Stimulated activated memory B cell treated with anti-CD40 and anti-IgM and Interleukin-4, amounts not matched to agents 10 μg/mL and 1 μg/mL and 100 μg/mL, for 72 hours (primary cell): ENCODE measurements at places on chromosomes 7 and 10.

DNA sequence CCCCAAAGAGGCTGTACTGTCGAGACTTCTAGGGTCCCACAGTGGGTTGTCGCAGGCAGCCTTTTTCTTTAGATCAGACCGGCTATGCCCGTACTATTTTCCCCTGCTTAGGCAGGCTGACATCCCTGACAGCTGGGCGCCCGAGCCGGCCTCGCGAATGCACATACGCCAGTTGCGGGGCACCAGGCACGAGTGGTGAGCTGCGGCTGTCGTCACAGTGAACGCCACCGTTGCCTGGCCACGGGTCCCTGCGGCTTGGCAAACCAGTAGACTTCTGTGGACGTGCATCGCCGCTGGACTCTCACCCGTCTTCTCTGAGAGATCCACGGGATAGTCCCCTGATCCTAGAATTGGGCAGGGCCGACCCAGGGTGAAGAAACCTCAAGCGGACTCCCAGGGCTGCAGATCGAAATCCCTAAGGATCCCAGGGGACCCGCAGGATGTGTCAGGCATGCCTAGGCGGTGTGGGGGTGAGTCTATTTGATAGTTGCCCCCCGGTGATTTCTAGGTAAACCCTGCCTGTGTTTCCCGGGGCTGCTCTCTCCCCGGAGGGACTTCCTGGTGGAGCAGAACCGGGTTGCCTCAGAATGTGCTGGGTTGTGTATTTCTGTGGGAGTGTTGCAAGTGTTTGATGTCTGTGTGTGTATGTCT, 33.0 kb upstream of the ZNF273 start:
- peaks cover 21% of the 10 kb centered on the region for H3K27me3 ChIP-seq
- H3K4me1 ChIP-seq: no peaks in the 10 kb centered on the region
- ATAC-seq: no peak
- no peak overlapping the region for H3K27ac ChIP-seq
- no peak overlapping the region for H3K4me3 ChIP-seq

DNA sequence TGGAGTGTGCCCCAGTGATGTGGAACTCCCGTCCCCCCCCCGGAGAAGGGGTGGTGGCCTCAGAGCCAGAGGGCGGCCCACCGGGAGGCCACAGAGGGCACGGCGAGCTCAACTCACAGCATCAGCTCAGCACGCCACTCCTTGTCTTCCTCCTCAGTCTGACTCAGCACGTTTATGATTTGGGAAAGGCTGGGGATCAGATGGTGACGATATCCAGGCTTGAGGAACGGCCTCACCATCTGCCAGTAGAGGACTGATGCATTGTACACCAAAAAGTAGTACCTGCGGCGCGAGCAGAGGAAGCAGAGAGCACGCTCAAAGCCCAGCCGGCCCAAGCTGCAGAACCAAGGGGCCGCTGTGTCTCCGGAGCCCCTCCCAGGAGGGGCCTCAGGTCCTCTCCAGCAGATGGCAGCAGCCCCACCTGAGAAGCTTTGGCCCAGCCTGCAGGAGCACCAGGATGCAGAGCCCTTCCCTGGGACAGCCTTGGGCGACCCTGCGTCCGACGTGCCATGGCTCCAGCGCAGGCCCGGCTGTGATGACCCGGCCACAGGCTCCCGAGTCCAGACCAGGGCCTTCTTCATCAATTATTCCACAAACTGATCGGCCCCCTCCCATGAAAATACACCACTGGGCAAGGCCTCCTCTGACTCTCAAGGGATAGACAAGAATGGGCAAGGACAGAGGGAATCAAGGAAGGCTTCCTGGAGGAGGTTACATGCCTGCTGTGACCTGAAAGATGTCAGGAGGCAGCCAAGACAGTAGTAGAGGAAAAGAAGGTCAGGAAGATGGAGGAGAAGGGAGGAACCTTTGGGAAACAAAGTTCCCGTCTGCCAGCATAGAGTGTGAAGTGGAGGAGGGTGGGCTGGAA, 3.7 kb downstream of the CFAP46 start:
- H3K27ac ChIP-seq: no peak overlapping the region
- no peak for ATAC-seq
- peaks cover 51% of the 10 kb centered on the region for H3K27me3 ChIP-seq
- H3K36me3 ChIP-seq: no peaks in the 10 kb centered on the region

DNA sequence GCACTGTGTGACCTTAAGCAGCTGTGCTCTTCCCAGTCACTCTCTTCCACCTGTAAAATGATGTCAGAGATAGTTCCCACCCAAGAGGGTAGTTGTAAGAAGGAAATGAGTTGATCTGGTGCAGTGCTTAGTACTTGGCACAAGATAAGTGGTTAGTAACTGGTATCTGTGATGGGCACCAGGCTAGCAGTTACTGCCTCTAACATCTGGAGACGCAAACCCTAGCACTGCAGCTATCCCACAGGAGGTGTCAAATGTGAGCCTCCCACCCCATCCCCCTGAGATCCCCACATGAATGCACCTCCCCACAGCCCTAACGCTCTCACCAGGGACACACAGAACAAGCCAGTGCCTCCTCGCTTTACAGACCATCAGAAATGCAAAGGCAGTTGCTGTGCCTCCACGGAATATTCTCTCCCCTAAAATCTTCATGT, 72.0 kb downstream of the KCNMA1 start:
- no peaks in the 10 kb centered on the region for H3K36me3 ChIP-seq
- peaks cover 27% of the 10 kb centered on the region for H3K27me3 ChIP-seq
- no peak for ATAC-seq
- no peak overlapping the region for H3K4me3 ChIP-seq

DNA sequence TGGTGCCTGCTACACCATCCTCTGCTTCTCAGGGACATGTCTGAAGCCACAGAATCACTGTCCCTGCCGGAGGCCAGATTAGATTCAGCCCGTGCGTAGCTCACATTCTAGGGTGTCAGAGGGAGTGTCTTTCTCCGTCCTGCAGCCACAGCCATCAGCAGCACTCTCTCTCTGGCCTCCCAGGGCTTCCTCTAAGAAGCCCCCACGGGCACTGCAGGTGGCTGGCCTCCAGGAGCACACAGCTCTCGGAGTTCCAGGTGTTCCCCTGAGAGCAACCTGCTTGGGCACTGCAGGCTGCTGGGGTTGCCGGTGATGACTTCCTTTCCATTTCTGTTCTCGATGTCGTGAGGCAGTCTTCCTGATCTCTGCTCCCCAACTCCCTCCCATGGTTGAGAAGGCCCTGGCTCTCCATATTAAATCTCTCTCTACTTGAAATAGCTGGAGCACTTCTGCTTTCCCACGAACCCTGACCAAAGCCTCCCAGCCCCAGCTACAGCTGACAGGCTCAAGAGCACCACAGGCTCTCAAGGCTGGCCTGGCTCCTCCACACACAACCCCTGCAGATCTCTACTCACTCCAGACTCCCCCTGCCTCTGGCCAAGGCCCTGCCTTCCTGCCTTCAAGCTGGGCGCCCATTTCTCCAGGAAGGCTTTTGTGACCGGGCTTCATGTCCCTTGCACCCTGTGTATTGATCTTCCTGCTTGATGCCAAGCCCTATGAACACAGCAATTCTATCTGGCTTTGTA, 49.0 kb upstream of the TMEM72 start:
- no peak for ATAC-seq
- H3K27me3 ChIP-seq: peaks cover 61% of the 10 kb centered on the region
- H3K4me3 ChIP-seq: no peak overlapping the region
- H3K36me3 ChIP-seq: no peaks in the 10 kb centered on the region
- peaks cover 13% of the 10 kb centered on the region for H3K4me1 ChIP-seq

DNA sequence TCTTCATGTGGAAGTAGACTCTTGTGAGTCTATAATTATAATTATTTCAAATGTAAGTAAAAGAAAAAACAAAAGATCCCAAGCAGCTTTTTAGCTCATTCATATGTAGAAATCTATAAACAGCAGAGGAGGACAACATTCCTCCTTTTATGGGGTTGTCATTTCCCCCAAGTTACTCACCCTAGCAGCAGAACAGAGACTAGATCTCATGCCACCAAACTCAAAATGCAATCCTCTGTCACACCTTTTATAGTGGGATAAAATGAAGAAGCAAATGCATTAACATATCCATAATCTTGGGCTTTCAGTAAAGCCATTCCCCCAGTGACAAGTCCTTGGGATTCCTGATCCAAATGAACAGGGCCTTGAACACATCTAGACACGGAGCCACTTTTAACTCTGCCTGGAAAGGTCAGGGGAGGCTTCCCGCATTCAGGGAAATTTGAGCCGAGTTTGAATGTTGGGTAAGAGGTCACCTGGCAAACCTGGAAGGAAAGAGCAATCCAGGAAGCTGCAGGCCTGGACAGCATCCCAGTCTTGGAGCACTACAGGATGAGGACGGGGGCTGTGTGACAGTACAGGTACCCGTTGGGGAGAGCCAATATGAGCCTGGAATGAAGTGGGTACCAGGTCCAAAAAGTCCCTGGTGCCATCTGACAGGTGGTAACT, 76.4 kb downstream of the DOCK4 start:
- H3K36me3 ChIP-seq: no peaks in the 10 kb centered on the region
- H3K4me3 ChIP-seq: no peak overlapping the region
- no peaks in the 10 kb centered on the region for H3K4me1 ChIP-seq

DNA sequence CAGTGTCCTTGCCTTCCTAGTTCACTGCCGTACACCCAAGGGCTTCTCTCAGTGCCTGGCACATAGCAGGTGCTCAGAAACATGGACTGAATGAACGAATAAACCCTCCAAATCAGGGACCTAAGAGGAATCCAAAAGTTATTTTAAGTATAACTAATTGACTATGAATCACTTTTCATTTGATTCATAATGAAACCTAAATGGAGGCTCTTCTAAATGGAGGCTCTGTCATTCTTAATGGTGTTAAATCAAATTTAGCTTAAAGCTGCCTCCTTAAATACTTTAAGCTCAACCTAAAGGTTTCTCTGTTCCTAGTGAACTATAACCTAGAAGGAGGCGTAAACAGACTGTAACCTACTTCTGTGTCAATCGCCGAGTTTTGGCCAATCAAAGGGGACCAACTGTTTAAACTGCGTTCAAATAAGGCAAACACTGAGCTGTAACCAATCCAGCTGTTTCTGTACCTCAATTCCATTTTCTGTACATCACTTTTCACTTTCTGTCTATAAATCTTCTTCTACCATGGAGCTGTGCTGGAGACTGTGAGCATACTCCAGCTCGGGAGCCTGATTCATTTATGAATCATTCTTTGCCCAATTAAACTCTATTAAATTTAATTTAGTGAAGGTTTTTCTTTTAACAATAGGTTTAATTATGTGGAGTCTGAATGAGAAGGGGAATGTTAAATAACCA, 11.0 kb downstream of the PYROXD2 start:
- H3K36me3 ChIP-seq: peaks cover 8% of the 10 kb centered on the region
- H3K27ac ChIP-seq: peak overlapping the region; percentile 8
- no peak overlapping the region for H3K4me3 ChIP-seq
- no peaks in the 10 kb centered on the region for H3K27me3 ChIP-seq
- no peak for ATAC-seq
- peaks cover 16% of the 10 kb centered on the region for H3K4me1 ChIP-seq
